ENCODE measurements at places on chromosomes 4 and X. TPM values are rescaled to one million over a fixed set of nuclear protein-coding genes. Genes with fewer than 3 reads are reported as not detected.

NXF2B gene
- 0.18 TPM for total RNA-seq

PLS3 gene
- 96.7 TPM for total RNA-seq

TET2 gene
- 2.9 TPM for total RNA-seq

TREX2 gene
- total RNA-seq = 1.0 TPM

DNA sequence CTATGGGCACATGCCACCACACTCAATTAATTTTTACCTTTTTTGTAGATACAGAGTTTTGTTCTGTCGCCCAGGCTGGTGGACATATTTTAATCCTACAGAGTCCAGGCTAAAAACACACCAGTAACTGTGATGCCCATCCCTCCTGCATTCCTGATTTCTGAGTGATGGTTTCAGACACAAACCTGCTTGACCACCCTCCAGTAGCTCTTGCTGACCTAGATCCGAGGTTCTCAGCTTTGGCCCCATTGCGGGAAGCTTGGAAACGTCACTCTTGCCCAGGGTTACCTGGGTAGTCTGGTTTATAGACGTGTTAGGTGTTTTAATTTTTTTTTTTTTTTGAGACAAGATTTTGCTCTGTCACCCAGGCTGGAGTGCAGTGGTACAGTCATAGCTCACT lies 7.5 kb downstream of the CD99 start:
- DNase-seq = no peak

DNA sequence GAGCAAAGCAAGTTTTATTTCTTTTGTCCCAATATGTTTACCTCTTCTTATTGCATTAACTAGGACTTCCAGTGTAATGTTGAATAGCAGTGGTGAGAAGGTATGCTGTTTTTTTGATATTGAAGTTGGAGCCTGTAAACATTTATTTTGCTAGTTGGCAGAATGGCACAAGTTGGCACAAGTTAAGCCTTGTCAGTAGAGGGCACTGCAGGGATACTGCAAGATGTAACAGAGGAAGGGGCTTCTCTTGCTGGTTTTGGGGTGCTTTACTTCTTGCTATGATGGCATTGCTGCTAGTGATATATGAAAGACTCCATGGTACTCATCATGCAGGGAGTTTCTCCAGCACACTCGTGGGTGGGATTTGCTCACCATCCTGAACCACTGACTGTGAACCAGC lies 327.3 kb upstream of the ARX start:
- no peak for DNase-seq

DNA sequence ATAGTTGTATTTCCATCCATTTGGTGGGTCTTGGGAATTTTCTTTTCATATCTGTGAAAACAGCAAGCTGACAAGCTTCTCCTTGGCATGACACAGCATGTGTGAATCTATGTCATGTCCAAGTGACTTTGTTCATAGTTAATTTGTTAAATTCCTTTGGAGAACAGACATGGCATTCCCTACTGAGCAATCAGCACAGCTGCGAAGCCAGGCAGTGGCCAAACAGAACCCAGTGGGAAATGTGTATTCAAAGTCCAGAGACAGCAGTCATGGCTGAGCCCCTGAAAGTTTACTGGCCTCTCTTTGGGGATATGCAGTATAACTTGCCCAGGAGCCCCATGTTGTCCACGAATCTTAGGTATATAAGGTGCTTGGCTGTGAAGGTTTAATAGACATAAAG lies 474.7 kb downstream of the NKX6-1 start:
- DNase-seq = no peak

GRCh38 chr4:180120068-180120467 lies 2123.1 kb upstream of the TENM3 start:
- DNase-seq = no peak

Data from WTC11 (cell line).